ENCODE measurements at places on chromosomes 7 and 10.

DNA sequence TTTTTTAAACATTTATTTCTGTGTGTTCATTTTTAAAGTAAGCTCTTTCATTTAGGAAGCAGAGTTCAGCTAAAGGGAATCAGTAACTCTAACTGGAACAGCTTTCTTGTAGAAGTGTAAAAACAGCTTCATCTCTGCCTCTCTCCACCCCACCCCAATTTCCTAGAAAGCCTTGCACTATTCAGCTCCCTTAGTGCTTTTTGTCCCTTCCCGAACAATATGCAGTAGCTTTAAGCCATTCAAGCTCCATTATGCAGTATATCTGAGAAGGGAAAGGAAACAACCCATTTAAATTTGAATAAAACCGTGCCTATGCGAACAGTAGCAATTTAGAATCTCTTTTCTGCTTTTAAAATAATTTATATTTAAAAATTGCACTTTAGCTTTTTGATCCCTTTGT, 134.5 kb downstream of the TRIL start:
- DNase-seq = no peak

- no peak for DNase-seq
Observed at GRCh38 chr7:116806046-116806944, 56.1 kb upstream of the CAPZA2 start.

DNA sequence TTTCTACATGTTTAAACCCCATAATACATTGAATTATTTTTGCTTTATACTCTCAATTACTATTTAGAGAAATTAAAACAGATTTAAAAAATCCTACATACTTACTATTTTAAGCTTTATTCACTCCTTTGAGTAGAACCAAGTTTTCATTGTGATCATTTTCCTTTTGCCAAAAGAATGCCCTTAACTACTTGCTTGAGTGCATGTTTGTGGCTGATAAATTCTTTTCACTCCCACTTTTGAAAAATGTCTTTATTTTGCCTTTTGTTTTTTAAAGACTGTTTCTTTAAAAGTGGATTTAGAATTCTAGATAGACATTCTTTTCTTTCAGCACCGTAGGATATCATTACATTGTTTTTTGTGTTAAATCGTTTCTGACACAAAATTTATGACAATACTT, 22.3 kb upstream of the AGR3 start:
- no peak for DNase-seq

- DNase-seq = no peak
Observed at GRCh38 chr7:5598769-5599371, 175.2 kb upstream of the TNRC18 start.

GRCh38 chr10:114711176-114711868, 53.2 kb upstream of the ABLIM1 start:
- no peak for DNase-seq

Measured in iPS DF 6.9 (cell line).